Stimulated activated CD4-positive, alpha-beta T cell treated with anti-CD3 and anti-CD28 coated beads, Interleukin-12 subunit alpha, Interleukin-12 subunit beta, amount 100 ng/mL, for 24 hours (primary cell): ENCODE measurements at places on chromosomes 4 and X.

DNA sequence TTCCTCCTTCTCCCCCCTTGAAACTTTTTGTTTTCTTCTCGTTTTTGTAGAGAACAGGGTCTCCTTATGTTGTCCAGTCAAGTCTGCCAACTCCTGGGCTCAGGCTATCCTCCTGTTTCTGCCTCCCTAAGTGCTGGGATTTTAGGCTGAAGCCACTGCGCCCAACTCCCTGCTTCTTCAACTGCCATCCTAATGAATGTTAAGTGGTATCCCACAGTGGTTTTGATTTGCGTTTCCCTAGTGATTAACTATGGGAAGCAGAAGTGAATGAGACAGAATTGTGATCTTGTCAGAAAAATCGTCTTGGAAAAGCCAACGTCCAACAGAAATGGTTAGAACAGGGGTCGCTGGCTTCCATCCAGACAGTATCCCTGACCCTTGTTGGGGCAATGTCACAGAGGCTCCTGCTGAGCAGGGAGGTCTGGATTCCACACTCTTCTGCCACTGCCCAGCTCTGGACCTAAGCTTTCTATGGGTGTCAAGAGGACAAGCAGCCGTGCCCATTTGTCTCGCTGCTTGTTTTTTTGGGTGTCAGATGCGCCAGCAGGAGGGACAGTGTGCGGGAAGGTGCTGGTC is 869 bp upstream of the ADD1 start:
- no peak for DNase-seq

DNA sequence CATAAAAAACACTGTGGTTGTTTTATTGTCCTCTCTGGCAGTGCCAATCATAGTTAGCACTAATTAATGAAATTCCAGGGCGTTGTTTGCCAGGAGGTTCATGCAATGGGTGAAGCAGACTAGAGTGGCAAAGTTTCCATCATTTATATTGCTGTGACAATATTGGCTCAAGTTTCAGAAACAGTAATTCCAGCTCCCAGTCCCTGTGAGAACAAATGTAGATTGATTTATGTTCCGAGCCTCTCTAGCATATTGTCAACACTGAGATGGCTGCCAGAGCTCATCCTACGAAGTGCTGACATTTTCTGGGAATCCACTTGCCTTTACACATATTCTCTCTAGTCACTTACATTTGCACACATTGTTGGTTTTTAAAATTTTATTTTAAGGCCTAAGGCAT is 440.0 kb upstream of the IGFBP7 start:
- DNase-seq: no peak

GRCh38 chr4:62482355-62482754 is 1282.2 kb downstream of the ADGRL3 start:
- no peak for DNase-seq

- no peak for DNase-seq
Measured at GRCh38 chrX:11579636-11580600, 85.8 kb downstream of the ARHGAP6 start.

DNA sequence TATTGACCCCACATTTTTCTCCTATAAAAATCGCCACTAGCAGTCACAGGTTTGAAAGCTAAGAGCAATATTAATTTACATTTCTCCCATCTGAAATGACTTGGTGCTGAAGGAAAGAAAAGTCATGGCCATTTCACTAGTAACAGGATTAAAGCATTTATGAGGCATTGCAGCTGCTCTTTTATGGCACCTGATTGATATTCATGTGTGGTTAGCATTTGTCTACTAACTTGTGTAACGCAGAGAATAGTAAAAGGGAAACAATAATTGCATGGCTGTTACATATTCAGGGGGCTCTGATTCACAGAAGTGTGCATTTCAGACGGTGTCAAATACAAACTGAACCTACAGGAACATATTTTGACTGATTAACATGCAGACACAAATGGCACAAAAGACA is 5.2 kb downstream of the PCDH19 start:
- DNase-seq: no peak

DNA sequence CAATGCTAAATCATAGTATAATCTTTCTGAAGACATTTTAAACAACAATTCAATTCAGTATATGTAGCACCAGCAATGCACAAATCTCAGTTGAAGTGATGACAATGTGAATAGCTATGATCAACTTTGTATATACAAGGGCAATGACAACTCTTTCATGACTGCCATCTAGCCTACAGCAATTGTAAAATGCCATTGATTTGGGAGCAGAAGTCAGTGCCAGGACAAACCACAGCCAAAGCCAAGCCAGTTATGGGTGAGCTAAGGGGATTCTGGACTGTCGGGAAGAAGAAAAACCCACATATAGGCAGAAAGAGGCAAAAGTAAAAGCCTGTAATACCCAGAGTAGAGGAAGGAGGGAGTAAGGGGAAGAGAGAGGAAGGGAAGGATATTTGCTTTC is 238.6 kb downstream of the MID1IP1 start:
- DNase-seq: no peak

GRCh38 chr4:128810331-128810870 is 901 bp downstream of the JADE1 start:
- no peak for DNase-seq

- no peak for DNase-seq
Measured at GRCh38 chr4:113563691-113564378, 197.7 kb downstream of the CAMK2D start.

GRCh38 chr4:140368686-140369085 is 4.8 kb upstream of the SCOC start:
- DNase-seq: no peak

GRCh38 chr4:16834814-16835213 is 63.6 kb downstream of the LDB2 start:
- no peak for DNase-seq

GRCh38 chr4:24279911-24280375 is 304.4 kb downstream of the DHX15 start:
- no peak for DNase-seq

DNA sequence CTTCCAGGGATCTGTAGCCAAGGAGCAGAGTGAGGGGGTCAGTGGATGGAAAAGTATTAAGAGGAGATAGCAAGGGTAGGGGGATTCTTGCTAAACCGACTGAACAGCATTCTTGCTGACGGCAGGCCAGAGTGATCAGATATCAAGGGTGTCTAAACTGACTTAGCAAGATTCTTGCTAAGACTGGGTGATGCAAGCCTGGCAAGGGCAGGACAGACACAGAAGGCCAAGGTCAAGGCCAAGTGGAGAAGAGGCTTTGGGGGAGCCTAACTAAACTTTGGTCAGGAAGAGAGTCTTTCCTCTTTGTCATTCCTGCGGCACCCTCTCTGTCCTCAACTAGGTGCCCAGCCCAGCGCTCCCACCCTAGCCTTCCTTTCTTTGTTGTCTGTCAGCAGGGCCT is 799 bp downstream of the XPNPEP2 start:
- DNase-seq: no peak

GRCh38 chr4:147714575-147715401 is 17.1 kb upstream of the ARHGAP10 start:
- no peak for DNase-seq

DNA sequence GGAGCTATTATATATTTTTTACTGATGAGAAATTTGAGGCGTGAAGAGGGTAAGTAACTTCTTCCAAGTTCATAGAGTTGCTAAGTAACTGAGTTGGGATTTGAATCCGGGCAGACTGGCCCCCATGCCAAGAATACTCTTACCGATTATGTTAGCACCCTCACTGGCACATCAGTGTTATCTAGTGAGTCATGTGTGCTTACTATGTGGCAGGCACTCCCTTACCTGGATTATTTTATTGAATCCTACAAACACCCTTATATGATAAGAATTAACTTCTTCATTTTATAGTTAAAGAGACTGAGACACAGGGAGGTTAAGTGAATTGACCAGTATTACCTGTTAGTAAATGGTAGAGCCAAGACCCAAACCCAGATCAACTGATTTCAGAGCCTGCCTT is 20.9 kb downstream of the MTHFD2L start:
- no peak for DNase-seq

- DNase-seq: no peak
Measured at GRCh38 chr4:53764761-53765490, 173.6 kb upstream of the LNX1 start.

DNA sequence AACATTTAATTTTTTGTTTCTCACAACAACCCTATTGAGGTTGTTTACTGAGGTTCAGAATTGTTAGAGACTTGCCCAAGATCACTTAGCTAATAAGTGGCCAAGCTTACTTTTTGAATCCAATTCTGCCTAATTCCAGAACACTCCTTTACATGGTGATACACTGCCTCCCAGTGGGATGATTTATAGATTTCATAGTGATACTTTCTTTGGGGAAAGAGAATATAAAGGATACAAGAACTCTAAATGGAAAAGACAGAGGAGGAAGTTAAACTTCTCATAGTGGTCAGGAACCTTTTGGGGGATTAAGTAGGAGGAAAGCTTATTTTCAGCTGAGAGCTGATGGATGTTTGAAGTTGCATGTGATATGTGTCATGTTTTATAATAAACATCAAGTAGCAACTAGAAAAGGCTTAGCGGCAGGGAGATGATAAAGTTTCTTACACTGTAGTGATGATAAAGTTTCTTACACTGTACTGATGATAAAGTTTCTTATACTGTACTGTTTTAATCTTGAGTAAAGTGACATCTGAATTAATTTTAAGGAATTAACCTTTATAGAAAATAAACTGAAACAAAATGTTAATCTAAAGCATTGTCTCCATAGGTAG is 15.3 kb downstream of the STAG2 start:
- no peak for DNase-seq

DNA sequence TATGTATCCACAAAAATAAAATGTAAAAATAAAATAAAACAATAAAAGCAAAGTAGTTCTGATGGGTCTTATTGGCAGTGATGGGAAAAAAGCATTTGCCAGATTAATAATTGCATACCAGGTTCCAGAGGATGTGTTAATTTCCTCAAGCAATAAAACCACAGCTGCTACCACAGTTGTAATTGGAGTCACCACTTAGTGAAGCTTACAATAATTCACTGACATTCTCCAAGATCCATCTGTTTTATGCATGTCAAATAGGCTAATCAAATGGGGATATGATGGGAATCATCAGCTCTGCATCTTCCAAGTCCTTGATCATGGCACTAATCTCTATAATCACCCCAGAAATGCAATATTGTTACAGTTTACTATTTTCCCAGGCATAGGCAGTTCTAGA is 123.5 kb upstream of the EMCN start:
- DNase-seq: no peak

- DNase-seq: peak; percentile 9
Measured at GRCh38 chr4:78551420-78552351, at the start of gene ANXA3. Gene ANXA3 (plus strand): TSS chr4:78551770. CDS start chr4:78554474, 2,704 bp downstream.

DNA sequence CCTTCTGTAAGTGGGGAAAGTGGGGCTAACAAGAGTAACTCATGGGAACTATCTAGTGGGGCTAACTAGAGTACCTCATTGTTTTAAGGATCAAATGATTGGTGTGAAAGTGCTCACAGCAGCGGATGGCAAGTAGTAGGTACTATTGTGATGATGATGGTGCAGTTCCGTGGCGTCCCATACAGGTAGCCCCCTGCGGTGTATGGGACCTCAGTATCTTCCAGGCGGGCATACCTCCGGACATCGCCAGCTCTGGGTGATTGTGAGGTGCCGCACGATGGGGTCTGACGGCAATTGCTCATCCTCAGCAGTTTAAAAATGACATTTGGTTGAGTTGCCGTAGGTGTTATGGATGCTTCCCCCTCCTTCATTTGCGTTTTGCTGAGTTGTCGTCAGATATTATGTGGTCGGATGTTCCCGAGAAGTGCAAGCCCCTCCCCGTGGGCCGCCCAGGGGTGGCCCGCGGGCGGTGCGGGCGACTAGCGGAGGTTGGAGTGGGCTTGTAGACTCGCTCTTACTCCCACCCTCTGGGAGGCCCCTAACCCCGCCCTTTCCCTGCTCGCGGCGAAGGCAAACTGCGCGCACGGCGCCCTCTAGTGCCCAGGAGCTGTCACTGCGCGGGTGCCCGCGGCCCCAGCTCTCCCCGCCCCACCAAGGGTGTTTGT is 18.3 kb upstream of the GPR101 start:
- DNase-seq: peak; percentile 70
